PC-3 (cell line): ENCODE measurements at places on chromosomes 16 and 17. TPM values are rescaled to one million over a fixed set of nuclear protein-coding genes. Genes with fewer than 3 reads are reported as not detected.

DNA sequence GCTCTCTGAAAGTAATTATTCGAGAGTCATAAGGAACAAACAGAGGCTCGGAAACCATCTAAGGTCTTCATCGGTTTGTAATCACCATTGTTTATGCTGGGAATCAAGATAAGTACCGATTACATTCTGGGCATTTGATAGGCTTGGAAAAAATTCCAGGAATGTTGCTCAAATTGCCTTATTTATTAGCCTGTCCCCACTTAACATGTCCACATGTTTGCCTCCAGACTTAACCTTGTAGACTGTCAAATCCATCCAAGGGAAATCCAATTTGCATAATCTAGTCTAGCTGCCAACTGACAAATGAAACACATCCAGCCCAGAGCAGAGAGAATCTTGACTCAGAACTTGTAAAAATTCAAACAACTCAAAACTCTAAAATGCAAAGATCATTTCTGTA lies 51.3 kb upstream of the TMC5 start:
- no peak overlapping the region for H3K27ac ChIP-seq
- DNase-seq: no peak
- H3K4me3 ChIP-seq: no peak overlapping the region

Gene ITGB3
- 0.36 and 0.69 TPM in 2 replicates for total RNA-seq

GRCh38 chr16:6356911-6357310 lies 975.7 kb upstream of the RBFOX1 start:
- DNase-seq: no peak
- H3K27ac ChIP-seq: no peak overlapping the region
- H3K4me3 ChIP-seq: no peak overlapping the region
- no peaks in the 10 kb centered on the region for H3K4me1 ChIP-seq

DNA sequence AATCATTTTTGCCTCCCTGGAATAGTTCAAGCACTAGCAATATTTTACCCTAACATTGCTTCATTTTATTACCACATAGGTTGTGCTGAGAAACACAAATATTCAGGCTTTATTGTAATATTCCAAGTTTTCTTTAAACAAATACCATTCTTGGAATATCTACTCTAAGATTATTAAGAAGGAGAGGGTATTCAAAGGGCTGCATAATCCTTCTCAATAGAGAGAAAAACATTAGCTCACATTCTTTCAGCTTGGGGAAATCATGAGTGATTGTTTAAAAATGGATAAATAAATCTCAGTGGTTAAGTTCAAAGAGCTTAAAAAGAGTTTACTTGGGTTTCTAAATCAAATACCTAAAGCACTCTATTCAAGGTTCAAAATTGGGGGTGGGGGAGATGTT lies 111.9 kb upstream of the CORO6 start:
- DNase-seq: no peak
- no peaks in the 10 kb centered on the region for H3K36me3 ChIP-seq
- no peak overlapping the region for H3K27ac ChIP-seq
- H3K4me1 ChIP-seq: peaks cover 9% of the 10 kb centered on the region; the same call in 1 of the 2 replicates
- no peaks in the 10 kb centered on the region for H3K27me3 ChIP-seq
- H3K4me3 ChIP-seq: no peak overlapping the region

Gene KIAA0513
- 5.5 and 7.8 TPM in 2 replicates for total RNA-seq
